ENCODE measurements at places on chromosomes 11 and 22.

DNA sequence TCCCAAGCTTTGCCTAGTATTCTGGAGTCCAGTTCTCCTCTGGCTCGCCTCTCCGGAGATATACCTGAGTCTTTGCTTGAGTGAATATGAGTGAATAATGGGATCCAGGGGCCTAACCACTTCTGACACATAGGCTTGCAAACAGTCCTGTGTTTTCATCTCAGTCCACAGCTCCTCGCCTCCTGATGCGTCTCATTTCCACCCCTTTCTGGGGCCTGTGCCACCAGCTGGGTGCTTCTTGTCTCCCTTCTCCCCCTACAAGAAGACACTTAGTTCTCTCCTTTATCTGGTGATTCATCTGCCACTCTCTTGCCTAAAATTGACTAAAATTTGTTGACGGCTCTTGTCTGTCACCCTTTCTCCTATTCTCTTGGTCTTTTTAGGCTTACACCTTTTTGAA lies 44.6 kb downstream of the SFI1 start:
- DNase-seq, result no peak

- DNase-seq, result no peak
These were observed 93.5 kb upstream of the TIMP3 start for GRCh38 chr22:32707971-32708370.

DNA sequence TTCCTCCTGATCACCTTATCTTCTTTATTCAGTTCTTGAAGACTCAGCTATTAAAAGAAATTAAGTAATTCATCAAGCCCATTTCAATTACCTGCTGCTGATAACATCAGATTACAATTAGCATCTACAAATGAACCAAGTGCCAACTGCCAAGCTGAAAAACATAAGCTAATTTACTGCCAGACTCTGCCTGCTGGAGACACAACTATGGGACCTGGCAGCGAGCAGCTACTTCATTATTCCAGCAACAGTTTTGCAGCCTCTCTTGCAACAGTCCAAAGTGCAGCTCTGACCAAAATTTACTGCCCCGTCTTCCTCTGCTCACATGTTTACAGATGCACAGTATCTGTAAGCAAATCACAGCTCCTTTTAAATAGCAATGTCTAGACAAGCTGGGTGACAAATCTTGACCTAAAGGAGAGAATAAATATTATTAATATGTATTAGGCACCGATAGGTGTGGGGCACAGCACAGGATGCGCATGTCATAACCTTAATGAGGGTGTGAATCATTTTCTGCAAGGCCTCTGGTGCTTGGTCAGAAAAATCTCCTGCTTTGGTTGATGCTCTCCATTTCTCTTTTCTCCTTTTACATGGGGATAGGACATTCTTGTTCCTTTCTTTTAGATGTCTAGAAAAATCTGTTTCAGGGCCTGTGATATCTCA lies 232.2 kb upstream of the PITPNB start:
- DNase-seq, result no peak

GRCh38 chr11:120332822-120333716 lies 3.1 kb upstream of the ARHGEF12 start:
- no peak for DNase-seq

DNA sequence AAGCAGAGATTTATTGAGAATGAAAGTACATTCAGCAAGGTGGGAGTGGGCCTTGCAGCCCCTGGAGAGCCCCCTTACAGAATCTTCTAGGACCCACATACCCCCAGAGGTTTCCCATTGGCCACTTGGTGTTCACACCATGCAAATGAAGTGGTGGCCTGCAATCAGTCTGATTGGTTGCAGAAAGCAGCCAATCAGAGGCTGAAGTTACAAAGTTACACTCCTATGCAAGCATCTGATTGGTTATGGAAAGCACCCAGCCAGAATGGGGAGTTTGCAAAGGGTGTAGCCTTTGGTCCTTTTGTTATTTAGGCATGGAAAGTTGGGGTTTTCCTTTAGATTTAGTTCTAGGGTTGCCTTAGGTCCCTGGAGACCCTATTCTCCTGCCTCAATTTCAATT lies 34.9 kb downstream of the UVRAG start:
- DNase-seq, result no peak

GRCh38 chr11:33000181-33000580 lies 15.5 kb upstream of the DEPDC7 start:
- DNase-seq, result no peak

- no peak for DNase-seq
These were observed 144.6 kb downstream of the ADAMTS15 start for GRCh38 chr11:130593064-130593463.

DNA sequence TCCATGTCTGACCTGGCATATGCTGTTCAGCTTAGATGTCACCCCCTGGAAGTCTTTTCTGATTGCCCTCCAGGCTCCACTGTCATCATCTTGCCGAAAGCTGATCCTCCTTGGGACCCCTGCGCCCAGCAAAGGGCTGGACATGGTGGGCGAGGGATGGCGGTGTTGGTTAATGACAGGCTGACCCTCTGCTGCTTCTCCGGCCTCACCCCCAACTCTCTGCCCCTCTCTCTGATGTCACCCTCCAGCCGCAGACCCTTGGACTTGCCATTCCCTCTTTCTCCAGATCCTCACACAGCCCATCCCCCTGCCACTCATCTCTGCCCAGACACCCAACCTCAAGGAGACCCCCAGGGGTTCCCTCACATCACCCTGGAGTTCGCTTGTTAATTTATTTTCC lies 2.3 kb downstream of the EHBP1L1 start:
- DNase-seq, result no peak

GRCh38 chr11:20041499-20041898 lies 118.8 kb downstream of the DBX1 start:
- DNase-seq, result no peak

DNA sequence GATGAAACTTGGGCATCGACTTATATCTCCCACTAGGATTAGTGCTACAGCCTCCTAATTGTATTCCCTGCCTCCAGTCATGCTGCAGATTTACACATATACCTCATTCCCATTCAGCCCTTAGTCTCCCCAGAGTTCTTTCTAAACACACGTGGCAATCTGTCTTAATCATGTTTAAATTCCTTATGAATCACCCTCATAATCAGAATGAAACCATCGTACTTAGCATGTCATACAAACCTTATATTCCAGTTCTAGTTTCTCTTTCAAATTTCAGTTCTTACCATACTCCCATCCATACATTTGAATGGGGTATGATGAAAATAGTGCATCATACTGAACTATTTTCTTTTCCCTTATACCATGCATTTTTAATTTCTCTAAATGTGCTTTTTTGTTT lies 6.0 kb upstream of the OR10A2 start:
- DNase-seq, result no peak

GRCh38 chr11:105022527-105022926 lies 441 bp downstream of the CASP5 start:
- DNase-seq, result no peak

DNA sequence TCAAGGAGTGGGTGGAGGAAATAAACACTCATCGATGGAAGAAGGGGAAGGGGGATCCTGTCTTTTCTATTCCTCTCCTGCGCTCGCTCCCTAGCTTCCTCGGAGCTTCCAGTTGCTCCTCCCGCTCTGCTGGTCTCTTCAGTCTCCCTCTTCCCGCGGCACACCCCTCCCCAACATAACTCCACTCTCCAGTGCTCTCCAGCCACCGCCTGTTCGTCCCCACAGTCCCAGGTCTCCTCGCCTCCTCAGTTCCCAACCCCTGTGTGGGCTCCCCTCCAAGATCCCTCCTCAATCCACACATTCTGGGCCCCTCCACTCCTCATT lies 438 bp downstream of the ZW10 start:
- DNase-seq, result peak; percentile 63

DNA sequence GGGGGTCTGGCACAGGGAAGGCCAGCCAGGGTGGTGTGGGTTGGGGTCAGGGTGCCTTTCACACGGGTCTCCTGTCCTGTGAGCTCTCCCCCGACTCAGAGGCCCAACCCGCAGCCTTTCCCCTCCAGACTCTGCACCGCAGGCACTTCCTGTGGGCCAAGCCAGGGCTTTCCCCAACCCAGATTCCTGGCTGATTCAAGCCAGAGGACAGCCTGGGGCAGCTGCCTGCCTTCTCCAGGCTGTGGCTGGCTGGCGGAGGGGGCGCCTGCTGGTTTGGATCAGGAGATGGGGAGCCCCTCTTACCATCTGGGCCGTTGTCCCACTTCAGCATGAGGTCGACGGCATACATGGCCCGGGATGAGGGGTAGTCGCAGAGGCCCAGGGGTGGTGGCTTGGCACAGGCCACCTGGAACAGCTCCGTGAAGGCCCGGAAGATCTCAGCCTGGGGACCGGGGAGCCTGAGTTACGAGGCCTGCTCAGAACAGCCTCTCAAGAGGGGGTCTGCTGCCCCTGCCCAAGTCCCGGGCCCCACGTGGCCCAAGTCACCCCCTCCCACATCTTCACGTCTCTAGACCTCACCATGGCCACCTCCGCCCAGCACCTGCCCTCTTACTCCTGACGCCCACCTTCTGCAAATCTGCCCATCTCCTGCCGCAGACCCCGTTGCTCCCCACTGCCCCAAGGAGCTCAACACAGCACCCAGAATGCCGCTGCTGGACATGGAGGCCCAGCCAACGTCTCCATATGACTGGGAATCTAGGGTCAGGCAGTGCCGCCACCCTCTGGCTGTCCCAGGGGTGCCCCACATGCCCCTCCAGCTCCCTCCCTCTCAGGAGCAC lies 17.3 kb downstream of the TSPO start:
- DNase-seq, result no peak

GRCh38 chr22:38735465-38736256 lies 20.1 kb downstream of the SUN2 start:
- no peak for DNase-seq

DNA sequence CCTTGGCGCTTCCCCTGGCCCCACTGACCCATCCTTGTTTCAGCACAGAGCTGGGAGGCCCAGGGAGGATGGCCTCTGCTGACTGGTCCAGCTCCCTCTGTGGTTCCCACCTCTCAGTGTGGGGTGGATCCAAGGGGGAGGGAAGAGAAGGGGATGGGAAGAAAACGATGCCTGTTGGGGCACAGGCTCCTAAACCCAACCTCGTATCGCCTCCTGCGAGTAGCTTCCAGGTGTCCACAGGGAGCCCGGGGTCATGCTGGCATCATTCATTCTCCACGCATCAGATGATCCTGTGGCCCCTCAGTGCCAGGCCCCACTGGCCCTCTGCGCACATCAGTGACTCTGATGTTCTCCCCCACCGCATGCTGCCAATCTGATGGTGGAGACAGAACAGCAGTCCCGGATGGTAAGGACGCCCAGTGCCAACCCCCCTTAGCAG lies 5.1 kb downstream of the MYEOV start:
- no peak for DNase-seq

GRCh38 chr22:30132290-30132996 lies 52.2 kb downstream of the HORMAD2 start:
- no peak for DNase-seq

DNA sequence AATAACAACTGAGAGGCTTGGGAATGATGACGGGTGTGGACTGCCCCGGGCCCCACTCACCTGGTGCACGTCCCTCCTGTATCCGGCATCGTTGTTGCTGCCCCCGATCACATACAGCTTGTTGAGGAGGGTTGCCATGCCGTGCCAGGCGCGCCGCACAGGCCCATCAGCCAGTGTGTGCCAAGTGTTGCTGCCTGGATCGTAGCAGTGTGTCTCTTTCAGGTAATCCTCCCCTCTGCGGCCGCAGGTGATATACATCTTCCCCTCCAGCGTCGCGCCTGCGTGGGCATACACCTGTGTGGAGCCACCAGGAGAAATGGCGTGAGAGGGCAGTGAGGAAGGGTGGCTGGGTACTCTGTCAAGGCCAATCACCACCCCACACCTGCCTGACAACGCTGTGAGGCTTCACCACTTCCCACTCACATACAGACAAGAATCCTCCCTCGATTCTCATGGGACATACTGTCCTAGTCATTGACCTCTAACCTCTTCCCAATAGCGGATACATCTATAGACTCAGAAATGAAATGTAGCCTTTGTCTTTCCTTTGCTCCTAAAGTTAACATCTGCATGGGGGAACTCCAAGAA lies 8.9 kb upstream of the SCARF2 start:
- DNase-seq, result no peak

DNA sequence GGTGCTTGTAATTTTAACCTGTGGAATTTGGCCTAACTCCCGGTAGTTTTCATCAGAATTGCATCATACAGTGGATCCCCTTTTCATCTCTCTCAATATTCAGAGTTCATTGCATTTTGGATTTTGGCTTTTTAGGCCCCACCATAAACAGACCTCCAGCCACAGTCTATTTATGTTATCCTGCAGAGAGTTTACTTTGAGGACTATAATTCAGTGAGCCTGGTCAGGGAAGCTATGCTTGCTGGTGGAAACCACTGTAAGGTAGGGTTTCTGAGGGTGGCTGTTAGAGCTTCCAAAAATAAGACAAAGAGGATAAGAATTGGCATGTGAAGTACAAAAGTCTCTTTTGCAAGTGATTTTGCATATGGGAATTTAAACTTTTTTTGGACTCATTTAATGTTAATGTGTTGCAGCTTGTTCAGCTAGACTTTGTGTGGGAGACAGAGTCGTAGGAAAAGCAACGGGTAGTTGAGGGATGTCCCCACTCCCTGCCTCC lies 34.8 kb upstream of the DDI1 start:
- peak; percentile 61 for DNase-seq

- DNase-seq, result no peak
These were observed 14.9 kb downstream of the GAS2 start for GRCh38 chr11:22681281-22681812.

GRCh38 chr11:72524711-72525110 lies 90.4 kb upstream of the CLPB start:
- no peak for DNase-seq

DNA sequence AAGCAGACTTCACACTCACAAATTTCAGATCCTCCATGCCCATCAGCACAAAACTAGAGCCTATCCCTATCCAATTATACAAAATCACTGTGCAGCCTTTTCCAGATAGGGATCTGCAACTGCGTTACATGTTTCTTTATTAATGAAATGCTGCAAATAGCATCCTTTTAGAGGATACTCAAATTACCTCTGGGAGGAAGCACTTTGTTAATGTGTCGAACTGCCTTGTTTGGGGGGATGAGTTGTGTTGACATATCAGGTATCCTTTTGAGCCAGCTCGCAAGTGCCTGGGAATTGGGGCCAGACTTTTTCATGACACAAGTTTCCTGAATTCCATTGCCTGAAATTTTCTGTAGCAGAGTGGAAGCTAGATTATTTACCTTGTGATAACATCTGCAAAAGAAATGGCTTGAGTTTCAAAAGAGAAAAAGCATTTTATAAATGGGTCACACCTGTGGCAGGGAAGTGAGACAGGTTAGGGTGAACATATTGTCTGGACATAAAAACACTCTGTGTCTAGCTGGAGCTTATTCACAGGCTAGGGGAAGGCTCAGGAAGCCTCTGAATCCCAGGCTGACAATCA lies 299.1 kb upstream of the MTNR1B start:
- no peak for DNase-seq

DNA sequence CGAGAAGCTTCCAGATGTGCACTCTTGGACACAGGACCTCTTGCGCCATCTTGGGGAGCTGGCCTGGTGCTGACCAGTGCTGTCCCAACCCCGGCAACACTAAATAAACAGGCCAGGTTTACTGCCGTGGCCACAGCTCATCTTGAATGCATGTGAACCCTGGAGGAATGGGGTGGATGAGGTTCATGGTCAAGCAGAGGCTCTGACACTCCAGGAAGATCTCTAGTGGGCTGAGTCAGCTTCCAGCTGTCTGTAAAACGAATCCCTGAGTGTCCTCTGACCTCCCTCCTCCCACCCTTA lies 51.8 kb downstream of the ALX4 start:
- no peak for DNase-seq

Measured in muscle of leg (tissue), 16 donors.